Fibroblast of lung (primary cell): ENCODE measurements at places on chromosomes 2 and 18.

DNA sequence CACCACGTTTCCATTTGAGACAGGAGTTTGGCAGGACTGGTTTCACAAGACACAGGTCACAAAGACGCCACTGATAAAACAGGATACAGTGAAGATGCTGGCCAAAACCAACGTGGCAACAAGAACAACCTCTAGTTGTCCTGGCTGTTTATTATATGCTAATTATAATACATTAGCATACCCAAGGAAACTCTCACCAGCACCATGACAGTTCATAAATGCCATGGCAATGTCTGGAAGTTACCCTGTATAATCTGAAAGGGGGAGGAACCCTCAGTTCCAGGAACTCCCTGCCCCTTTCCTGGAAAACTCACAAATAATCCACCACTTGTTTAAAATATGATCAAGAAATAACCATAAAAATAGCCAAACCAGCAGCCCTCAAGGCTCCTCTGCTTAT is 148.3 kb downstream of the RBM43 start:
- DNase-seq: no peak

DNA sequence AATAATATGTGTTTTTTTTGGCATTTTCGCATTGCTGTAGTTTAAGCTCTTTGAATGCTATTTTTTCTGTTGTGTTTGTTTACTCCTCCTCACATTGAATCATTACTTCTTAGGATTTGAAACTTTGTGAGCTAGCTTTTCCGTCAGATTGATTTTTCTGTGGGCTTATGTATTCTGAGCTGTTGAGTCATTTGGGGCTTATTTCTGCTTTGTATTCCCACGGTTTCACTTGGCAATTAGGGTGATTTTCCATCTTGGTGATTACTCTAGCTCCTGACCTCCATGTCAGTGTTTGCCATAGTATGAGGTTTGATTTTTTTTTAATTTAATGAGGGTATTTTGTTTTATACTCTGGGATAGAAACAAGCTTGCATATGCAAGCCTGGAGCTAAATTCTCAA is 200.0 kb downstream of the CCDC102B start:
- DNase-seq: no peak

- no peak for DNase-seq
Measured at GRCh38 chr2:67581751-67582150, 184.6 kb downstream of the ETAA1 start.

DNA sequence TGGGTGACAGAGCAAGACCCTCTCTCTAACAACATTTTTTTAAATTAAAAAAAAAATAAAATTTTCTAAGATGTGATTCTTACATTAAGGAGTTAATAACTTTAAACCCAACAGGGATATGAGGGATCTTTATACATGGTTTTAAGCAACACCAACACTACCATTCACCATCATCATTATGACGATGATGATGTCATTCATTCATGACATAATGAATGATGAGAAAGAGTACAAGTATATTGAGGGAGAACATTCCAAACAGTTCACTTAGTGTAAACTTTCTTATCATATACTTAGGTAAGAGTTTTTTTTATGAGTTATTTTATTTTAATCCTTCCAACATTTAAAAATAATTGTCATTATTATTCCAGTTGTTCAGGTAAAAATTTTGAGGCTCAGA is 863.3 kb downstream of the DPP10 start:
- DNase-seq: no peak

GRCh38 chr18:3122851-3123250 is 96.9 kb downstream of the MYOM1 start:
- no peak for DNase-seq

DNA sequence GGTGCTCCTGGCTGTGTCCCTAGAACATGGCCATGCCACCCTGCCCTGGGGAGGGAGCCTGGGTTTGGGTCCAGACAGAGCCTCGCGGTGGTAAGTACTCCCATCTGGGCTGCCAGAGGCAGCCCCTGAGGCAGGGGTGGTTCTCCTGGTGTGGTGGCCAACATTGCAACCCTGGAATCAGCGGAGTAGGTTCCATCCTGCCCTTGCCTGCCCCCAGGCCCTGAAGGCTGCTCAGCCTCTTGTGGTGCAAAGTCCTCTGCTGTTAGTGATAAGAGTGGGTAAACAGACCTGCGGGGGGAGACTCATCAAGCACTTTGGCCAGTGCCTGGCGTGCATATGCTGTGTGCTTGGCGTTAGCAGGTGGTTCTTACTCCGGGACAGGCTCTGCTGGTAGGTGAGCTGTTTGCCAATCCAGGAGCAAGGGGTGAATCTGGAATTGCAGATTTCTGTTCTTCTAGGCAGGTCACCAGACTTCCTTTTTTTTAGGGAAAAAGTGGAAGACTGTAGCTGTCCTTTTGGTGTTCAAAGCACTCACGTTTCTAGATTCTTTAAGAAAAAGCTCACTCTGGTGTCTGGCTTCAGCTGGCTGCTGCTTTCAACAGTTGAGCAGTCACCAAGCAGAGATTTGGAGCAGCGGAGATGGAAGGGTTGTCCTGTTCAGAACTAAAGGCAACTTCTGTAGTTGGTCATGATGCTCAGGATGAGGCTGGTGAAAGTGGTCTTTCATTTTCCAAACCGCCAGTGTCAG is 3.2 kb downstream of the CNNM3 start:
- no peak for DNase-seq

- no peak for DNase-seq
Measured at GRCh38 chr2:157526070-157526469, 82.2 kb upstream of the CYTIP start.

- DNase-seq: no peak
Measured at GRCh38 chr2:214899751-214900150, 90.3 kb upstream of the BARD1 start.

GRCh38 chr2:126893153-126893552 is 5.5 kb upstream of the TEX51 start:
- no peak for DNase-seq

DNA sequence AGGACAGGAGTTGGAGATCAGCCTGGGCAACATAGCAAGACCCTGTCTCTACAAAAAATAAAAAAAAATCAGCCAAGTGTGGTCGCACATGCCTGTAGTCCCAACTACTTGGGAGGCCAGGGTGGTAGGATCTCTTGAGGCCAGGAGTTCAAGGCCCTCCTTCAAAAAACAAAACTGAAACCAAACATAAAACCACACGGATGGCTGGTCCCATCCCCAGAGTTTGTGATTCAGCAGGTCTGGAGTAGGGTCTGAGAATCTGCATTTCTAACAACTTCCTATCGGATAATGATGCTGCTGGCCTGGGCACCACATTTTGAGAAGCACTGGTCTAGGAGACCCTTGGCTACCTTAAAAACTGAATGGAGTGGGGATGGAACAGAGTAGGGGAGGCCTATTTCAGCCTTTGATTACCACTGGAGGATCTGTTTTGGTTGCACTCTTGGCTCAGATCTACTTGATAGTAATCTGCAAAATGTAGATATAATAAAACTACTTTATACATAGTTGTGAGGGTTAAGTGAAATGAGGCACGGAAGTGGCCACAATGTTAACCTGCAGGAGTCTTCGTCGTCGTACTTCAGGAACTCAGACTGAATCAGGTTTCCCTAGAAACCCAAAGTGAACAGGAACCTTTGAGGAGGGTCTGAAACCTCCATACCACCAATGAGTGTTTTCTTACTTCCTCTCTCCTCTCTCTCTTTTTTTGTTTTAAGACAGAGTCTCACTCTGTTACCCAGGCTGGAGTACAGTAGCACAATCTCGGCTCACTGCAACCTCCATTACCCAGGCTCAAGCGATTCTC is 25.5 kb upstream of the NFE2L2 start:
- no peak for DNase-seq

DNA sequence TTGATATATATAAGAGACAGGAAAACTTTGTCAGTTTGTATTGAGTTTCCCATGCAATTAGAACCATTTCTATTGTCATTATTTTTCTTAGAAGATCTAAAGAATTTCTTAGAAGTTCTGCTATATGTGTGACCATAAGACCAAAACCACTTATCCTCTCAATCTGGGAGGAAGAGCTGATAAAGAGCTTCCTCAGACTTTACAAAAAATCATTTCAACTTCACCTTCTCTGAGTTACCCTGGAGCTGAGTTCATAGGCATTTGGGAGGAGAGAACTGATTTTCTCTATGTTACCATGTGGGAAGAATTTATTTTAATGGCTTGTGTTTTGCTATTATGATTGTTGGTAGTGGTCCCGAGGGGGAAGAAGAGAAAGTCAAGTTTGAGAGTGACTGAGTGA is 329.3 kb downstream of the GPD2 start:
- DNase-seq: no peak

GRCh38 chr2:12176623-12177454 is 430.4 kb downstream of the LPIN1 start:
- peak; percentile 73 for DNase-seq

DNA sequence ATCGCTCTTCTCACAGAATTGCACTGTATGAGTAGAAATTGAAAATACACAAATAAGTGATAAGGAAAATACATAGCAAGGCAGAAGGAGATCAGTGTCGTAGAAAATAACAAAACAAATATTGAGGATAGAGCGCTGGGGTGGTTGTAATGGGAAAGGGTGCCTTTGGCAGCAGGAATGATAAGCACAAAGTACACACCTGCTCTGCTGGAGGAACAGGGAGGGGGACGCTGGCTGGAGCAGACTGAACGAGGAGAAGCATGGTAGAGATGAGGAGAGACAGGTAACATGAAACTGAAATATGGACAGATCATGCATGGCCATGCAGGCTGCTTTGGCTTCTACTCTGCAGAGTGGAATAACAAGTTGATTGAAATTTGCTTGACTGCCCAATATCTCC is 181.2 kb upstream of the FSHR start:
- no peak for DNase-seq
